Activated CD4-positive, alpha-beta T cell treated with anti-CD3 and anti-CD28 coated beads, Interleukin-10, Interleukin-2, amounts not matched to agents 100 ng/mL and 50 ng/mL, durations not matched to agents 16 hours and 8 hours (primary cell): ENCODE measurements at places on chromosomes 3 and 15.

- DNase-seq: no peak
Measured at GRCh38 chr3:147000274-147000673, 395.1 kb upstream of the PLSCR5 start.

DNA sequence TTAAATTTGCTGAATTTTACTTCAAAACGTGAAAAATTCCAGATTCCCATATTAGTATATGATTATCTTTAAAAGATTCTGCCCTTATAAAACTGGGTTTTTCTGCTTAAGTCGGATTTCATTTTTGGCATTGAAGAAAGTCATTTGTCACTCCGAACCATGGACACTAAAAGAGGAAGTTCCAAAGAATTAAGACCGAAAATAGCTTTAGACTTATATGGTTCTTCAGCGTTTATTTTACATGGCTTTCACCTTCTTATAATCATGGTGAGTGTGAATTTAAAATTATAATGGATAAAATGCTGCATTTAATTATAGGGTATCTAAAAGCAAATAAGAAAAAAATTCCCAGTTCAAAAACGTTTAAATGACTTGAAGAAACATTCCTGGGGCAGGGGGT lies 1.0 kb downstream of the C3orf38 start:
- no peak for DNase-seq

- DNase-seq: no peak
Measured at GRCh38 chr15:39785841-39786240, 3.2 kb upstream of the FSIP1 start.

GRCh38 chr3:51637941-51638471 lies 33.0 kb upstream of the TEX264 start:
- DNase-seq: peak; percentile 42

GRCh38 chr3:165800970-165801369 lies 36.3 kb downstream of the BCHE start:
- no peak for DNase-seq
